Activated gamma-delta T cell (primary cell): ENCODE measurements at places on chromosomes 7 and 10.

GRCh38 chr7:24769014-24769830 is 12.0 kb upstream of the GSDME start:
- no peak for DNase-seq

DNA sequence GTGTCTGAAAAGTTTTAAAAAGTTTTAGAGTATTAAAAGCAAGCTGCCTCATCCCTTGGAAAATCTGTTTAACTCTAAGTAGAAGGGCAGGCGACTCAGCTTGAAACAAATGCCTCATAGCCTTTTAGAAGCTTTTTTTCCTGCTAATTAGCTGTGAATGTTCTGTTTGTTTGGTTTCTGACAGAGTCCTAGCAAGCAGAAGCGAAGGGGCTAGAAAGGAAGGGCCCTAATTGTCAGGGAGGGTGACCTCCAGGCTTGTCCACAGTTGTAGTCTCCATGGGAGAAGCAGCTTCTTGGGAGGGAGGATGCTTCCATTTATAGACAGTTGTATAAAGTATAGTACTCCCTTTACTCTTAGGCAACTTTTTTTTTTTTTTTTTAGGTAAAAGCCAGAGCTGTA is 90.9 kb downstream of the DNAJC1 start:
- no peak for DNase-seq

DNA sequence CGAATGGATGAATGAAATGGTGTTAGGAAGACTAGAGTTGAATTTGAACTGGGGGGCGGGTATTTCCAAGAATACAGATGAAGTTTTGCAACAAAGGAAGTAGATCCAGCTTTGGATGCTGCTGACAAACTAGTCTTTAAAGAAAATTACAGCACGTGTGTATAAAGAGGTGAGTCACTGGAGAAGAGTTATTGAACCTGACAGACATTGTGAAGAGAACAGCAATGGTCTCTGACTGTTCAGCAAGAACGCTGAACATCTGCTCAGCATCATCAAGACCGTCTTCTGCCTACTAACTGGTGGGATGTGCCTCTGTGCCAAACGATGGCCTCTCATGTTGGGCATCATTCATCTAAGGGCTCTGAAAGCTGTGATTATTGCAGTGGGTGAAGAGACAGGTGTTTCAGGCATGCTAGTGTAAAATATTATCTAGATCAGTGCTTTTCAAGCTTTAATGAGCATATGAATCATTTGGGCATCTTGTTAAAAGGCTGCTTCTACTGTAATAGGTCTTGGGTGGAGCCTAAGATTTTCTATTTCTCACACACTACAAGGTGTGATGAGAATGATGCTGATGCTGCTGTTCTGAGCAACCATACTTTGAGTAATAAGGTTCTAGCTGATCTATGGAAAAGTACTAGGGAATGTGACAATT is 291.3 kb downstream of the PTEN start:
- no peak for DNase-seq

- DNase-seq, result no peak
These were observed 1.9 kb upstream of the ITPRIP start for GRCh38 chr10:104340111-104340526.

DNA sequence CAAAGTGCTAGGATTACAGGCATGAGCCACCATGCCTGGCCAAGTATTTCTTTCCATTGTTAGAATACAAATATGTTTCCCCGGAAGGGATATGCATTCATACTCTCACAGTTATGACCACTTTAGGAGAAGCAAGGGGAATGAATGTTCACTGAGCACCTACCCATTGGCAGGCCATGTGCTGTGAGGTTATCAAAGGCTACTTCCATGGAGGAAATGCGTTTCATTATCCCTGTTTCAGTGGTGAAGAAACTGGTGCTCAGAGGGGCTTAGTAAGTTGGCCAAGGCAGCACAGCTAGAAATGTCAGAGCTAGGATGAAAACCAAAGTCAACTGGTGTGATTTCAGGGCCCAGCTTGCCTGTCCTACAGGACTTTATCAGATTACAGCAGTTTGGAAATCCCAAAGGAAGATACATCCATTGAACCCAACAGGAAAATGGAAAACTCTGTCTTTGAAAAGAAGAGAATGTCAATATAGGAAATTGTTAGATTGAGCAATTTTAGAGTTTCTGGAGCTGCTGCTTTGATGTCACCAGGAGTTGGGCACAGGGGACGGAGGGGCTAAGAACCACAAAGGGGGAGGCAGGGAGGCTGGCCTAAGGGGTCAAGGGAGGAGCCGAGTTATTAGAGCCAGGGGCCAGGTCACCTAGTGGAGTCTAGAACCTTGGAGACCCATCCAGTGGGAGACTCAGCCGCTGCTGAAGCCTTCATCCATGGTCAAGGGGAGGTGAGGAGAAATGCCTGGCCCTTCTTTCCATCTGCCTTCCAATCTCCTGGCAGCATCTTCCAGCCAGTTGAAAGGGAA is 319.8 kb downstream of the FRMD4A start:
- no peak for DNase-seq

- DNase-seq, result no peak
These were observed 14.3 kb downstream of the GALNT17 start for GRCh38 chr7:71145906-71146901.

DNA sequence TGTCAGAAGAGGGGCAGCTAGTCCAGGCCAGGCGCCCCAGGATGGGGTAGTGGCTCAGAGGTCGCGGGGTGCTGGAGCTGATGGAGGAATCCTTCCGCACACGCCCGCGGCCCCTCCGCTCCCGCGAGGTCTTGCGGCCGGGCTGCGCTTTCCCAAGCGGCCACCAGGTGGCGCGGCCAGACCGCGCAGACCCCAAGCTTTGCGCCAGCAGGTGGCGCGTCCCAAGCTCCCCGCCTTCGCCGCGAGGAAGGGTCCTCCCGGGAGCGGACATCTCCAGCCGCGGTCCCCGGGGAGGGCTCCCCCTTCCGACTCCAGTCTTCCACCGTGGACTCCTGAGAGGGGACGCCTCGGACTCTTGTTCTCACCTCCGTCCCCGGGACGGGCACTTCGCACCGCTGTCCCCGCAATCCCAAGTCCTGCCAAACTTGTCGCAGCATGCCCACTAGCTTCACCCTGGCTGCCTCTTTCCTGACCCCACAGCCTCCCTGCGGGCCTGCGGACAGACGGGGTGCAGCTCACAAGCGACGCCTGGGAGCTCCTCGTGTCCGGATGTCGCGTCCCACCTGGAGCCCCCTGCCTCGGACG is 19.4 kb downstream of the KCNK18 start:
- peak; percentile 42 for DNase-seq

DNA sequence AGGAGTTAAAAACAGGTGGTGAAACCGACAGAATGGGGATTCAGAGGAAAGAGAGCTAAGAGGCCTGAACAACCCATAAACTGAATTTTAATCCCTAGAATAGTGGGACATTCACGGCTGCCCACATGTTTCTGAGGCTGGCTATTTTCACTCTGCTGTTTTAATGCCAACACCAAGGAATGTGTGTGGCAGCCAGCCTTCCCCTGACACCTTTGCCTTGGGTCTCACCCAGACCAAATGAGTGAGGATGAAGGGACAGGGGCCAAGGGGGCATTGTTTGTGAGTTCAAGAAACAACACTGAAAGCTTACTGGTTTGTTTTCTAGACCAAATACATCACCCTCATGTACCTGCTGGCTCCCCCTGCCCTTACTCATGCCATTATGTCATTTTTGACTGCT is 164.3 kb downstream of the JAZF1 start:
- no peak for DNase-seq

GRCh38 chr7:136009488-136010079 is 32.4 kb upstream of the MTPN start:
- DNase-seq, result no peak

DNA sequence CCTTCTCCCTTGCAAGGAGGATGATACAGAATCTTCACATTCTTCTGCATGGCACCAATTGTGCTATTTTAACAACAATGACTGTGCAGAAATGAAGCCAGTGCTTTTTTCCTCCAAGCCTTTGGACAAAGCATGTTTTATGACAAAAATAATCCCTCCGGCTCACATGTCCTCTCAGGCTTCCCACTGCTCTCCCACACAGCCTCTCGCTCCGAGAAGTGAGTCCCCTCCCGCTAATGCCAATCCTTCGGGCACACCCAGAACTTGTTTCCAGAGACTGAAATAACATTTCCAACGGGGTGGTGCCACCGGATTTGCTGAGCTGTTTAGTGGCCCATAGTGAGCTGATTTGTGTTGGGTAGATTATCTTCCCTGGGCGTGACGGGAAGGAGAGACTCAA is 35.8 kb downstream of the RBM17 start:
- no peak for DNase-seq

- DNase-seq, result no peak
These were observed 63.4 kb downstream of the BBS9 start for GRCh38 chr7:33192695-33193291.

GRCh38 chr7:134366481-134366880 is 49.8 kb upstream of the SLC35B4 start:
- DNase-seq, result no peak

DNA sequence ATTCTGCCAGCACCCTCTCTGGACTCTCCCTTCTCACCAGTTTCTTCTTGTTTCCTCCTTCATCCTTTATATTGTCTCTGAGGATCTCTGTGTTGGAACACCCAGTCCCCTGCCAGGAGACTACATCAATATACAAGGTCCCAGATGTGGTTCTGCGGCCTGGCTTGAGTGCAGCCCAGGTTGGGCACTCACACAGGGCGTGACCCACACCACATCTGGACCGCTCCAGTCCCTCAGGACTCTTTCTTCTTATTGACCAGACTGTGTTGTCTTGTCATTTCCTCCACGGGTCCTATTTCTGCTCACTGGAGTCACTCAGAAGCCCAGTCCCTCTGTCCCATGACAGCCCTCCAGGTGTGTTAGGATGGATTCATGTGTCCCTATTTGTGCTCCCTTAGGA is 26.0 kb downstream of the NKX2-3 start:
- DNase-seq, result no peak

DNA sequence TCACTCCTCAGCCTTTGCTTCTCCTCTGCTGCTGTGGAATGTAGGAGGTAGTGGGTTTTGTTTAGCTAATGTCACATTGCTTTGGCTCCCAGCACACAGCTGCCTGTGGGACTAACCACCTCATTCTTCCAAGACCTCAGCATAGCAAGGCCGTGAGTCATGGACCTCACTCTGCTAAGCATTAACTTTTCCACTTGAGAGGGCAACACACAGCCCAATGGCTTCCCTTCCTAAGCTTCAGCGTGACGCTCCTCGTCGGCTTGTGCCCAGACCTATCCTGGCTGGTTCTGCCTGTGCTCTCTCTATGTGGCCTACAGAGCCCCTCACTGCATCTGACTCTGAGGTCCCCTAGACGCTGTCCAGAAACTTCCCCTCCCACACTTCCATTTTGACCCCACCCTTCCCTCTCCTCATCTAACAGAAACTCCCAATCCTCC is 23.3 kb downstream of the MYOF start:
- DNase-seq, result no peak

GRCh38 chr7:100061518-100062193 is 12.1 kb downstream of the ZSCAN21 start:
- DNase-seq, result no peak

DNA sequence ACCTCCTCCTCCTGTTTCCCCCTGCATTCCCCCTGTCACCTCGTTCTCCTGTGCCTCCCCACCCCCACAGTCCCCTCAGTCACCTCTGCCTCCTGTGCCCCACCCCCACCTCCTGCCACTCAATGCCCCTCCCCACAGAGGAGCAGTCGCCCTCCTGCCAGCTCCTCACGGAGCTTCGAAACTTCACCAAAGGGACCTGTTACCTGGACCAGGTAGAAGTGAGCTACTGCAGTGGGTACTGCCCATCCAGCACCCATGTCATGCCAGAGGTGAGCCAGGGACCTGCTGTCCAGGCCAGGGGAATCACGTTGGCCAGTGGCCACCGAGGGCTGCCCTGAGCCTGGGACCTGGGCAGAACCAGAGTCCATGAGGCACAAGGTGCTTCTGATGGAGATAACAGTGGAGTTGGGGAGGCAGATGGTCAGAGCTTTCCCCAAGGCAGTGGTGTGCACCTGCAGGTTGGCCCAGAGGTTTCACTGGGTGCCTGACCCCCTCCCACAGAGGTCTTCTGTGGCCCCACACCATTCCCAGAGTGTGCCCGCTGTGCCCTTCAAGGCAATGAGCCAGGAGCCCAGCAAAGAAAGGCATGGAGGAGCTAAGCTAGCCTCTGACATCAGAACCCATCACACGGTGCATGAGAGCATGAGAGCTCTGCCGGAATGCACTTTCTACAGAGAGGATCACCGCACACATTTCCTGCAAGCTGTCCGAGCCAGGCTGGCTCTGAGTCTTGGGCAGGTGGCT is 7.0 kb upstream of the ZNF862 start:
- DNase-seq, result no peak

GRCh38 chr10:22022257-22023032 is 18.9 kb upstream of the DNAJC1 start:
- no peak for DNase-seq

- no peak for DNase-seq
These were observed 34.5 kb downstream of the CREB3L2 start for GRCh38 chr7:137967143-137968018.

- no peak for DNase-seq
These were observed 54.6 kb downstream of the AGMO start for GRCh38 chr7:15507171-15507570.

DNA sequence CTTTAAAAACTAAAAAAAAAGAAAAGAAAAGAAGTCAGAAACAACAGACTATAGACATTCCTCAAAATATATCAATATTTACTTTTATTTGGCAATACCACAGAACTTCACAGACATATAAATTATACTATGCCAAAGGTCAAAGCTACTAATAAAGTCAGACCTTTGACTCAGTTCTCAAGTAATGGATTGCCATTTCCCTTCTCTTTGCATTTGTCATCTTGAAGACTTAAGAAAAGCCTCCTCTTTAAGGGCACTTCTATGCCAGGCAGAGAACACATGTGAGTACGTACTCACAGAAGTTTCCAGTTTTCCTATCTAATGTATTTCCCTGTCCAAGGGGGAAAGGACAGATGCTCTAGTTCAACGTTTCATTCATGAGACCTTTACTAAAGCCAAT is 37.6 kb downstream of the TNPO3 start:
- no peak for DNase-seq

GRCh38 chr7:35185908-35186731 is 67.8 kb downstream of the TBX20 start:
- no peak for DNase-seq

DNA sequence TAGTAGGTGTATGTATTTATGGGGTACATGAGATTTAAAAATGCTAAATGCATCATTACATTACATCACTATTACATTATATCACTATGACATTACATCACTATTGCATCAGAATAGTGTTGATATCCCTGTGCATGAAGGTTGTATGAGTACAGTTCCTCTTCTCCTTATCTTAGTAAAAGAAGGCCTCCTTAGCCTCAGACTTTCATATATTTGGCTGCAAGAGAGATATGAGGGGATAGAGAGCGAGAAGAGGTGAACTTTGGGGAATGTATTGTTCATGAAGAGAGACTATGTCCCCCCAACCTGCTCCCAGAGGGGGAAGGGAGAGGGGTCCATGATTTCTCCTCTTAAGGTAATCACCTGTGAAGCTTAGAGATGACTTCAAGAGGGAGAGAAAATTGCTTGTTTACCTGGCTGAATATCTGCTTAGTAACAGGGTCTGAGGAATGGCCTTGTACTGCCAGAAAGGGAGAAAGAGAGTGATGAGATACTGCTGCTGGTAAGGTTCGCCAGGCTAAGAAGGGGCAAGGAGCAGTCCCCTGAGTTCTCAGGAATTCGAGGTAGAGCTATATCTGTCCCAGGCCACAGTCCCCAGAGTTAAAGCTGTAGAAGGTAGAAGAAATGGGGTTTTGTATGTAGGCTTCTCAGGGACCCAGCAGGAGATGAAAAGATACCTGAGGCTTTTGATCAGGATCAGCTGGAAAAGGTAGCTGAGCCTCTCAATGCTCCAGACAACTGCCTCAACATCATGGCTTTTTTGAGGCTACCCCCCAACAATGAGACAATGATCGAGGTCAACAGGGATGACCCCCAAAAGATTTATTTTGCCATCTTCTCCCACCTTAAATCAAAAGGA is 168.4 kb upstream of the WNT16 start:
- no peak for DNase-seq
